DMS53 (cell line): ENCODE measurements at places on chromosomes 1 and 21.

GRCh38 chr1:17721444-17721843 is 33.7 kb upstream of the ACTL8 start:
- no peak for DNase-seq

GRCh38 chr1:180609643-180610555 is 21.9 kb upstream of the XPR1 start:
- peak; percentile 14 for DNase-seq

DNA sequence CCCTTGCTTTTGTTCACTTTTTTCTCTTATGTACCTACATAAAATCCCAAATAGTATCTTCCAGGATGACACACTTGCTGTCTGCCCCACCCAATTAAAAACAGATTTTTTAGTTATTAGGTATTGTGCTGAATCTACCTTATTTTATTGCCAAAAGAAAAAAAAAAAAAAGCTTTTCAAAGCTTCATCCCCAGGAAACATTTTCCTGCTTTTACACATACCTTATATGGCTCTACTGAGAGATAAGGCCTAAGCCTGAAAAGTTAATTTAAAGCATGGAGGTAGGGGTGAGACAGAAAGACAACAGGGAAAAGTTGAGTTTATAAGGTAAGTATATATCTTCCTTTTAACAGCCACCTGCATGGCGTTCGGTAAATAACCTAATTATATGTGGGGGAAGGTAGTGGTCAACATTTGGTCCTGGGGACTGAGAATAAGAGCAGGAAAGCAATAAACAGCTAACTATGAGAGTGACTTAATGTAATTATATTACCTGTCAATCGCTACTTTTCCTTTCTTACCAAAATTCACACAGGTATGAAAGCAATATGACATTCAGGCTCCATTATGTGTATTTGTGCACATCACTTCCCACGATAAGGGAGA is 54.6 kb upstream of the BOLA1 start:
- DNase-seq = no peak

GRCh38 chr1:82807563-82807962 is 1006.8 kb downstream of the ADGRL2 start:
- no peak for DNase-seq

DNA sequence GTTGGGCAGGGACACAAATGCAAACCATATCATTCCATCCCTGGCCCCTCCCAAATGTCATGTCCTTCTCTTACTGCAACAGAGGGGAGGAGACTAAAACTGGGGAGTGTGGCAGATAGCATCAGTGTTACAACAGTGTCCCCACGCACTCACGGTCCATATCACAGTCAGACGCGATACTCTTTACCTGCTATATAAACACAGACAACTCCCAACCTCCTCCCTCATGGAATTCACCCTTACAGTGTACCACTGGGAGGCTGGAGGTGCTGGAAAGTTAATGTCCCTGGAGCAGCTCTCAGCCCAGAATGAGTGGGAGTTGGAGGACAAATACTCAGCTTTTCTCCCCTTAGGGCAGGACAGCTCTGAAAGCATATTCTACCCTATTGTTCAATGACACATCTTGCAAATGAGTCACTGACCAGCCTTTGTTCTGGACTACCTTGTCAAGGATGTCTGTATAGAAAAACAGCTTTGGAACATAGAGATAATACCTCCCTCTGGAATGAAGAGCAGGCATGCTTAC is 445.9 kb downstream of the SETD4 start:
- peak; percentile 28 for DNase-seq

- DNase-seq = no peak
Measured at GRCh38 chr1:181809991-181810545, 251.4 kb downstream of the ZNF648 start.

- no peak for DNase-seq
Measured at GRCh38 chr1:173009597-173009996, 41.1 kb downstream of the TNFSF18 start.

DNA sequence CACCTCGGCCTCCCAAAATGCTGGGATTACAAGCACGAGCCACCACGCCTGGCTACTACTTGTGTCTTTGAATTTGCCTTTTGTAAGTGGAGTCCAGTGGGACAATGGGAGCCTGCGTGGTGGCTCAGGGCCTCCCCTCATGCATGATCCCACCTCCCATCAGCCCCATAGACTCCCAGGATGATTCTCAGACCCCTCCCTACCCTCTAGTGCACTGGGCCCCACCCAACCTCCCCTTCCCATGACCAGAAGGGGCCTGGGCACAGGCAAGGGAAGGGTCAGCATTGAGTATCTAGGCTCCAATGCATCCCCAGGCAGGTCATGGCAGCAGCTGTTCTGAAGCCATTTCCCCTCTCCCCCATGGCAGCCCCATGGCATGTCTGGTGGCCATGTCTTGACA is 18.7 kb downstream of the NEK2 start:
- DNase-seq = no peak

GRCh38 chr1:15952317-15953258 is 23.3 kb downstream of the ZBTB17 start:
- no peak for DNase-seq

- DNase-seq = no peak
Measured at GRCh38 chr1:217769768-217770167, 138.6 kb downstream of the SPATA17 start.

- no peak for DNase-seq
Measured at GRCh38 chr1:177869586-177869985, 100.3 kb downstream of the SEC16B start.

DNA sequence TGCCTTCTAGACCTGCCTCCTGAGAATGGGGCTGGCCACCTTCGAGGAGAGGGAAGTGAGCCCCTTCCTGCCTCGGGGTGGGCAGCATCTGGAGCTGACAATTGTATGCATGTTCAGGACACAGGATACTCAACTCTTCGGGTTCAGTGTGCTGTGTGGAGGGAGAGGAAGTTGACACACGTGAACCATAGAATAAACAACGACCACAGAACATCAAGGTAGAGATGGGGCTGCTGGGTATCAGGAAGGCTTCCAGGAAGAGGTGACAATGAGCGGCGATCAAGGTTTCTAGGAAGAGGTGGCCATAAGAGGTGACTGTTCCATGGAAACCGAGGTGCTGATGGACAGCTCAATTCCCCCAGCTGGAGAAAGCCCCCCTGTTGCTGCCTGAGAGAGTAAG is 22.0 kb downstream of the UBIAD1 start:
- no peak for DNase-seq

GRCh38 chr1:108512239-108513043 is 47.5 kb upstream of the EEIG2 start:
- DNase-seq = peak; percentile 66

DNA sequence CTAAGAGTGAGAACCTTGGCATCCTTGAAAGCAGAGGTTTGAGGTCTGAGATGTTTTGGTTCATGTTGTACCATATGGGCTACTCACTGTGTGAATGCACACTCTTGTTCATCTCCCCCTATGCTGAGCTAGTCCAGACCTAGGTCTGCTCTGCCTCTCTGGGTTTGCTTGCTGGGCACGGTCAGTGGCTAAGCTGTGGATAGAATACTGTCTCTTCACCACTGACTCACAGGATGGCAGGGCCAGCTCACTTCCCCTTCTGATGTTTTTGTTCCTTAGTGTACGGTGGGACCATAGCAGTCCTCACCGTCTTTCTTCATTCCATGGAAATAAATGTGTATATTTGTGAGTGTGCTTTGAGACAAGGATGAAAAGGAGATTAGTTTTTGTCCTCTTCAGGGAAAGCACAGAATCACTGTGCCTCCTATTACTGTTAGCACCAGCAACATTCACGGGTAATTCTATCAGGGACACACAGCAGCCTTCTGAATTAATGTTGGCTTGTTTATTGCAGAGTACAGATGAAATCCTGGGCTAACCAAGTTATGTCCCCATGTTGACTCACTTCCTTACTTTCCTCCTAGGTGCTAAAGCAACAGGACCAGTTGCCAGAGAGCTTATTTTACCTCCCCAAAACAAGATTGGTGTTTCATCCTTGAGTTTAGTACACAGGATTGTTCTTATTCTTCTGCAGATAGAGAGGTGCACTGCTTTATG is 56.9 kb upstream of the IVNS1ABP start:
- no peak for DNase-seq

- peak; percentile 91 for DNase-seq
Measured at GRCh38 chr1:205920159-205920558, 23.1 kb downstream of the SLC26A9 start.

DNA sequence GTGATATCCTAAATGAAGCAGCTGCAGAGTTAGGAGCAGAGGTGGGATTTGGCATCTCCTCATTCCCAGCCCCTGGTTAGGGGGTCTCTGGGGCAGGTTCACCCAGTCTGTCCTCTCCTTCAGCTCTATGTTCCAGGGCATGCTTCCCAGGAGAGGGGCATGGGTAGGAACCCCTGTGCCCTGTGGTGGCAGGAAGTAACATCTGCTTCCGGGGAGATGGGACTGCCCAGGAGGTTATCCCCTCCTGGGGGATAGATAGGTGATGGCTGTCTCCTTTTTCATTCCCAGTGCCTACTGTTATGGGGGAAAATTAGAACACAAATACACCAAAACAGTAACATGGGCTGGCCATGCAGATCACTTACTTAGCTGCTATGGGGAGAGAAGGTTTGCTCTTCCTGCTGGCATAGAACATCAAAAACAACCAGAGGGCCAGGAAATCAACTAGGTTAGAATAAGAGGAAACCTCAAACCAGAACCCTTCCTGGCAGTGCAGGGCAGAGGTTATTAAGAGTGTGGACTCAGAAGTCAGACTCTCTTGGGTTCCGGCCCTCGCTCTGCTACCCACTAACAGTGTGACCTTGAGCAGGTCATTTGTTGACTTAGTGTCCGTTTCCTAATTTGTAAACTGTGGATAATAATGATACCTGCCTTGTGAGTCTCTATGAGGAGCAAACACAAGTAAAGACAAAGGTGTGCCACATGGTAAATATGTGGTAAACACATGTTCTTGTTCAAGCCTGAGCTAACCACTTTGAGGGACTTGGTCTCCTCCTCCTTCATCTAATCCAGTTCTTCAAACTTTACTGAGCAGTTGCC is 157.8 kb upstream of the JUN start:
- DNase-seq = no peak

DNA sequence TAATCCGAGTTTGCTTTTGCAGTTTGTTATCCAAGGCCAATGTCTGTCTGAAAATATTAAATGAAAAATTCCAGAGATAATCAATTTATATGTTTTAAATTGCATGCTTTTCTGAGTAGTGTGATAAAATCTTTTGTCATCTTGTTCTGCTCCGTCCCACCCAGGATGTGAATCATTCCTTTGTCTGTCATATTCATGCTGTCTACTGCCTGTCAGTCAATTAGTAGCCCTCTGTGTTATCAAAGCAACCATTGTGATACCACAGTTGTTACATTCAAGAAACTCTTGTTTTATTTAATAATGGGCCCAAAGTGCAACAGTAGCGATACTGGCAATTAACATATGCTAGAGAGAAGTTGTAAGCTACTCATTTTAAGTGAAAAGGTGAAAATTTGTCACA is 819.3 kb downstream of the BRINP3 start:
- DNase-seq = peak; percentile 24

- DNase-seq = peak; percentile 36
Measured at GRCh38 chr1:94729267-94729666, 90.9 kb upstream of the SLC44A3 start.

DNA sequence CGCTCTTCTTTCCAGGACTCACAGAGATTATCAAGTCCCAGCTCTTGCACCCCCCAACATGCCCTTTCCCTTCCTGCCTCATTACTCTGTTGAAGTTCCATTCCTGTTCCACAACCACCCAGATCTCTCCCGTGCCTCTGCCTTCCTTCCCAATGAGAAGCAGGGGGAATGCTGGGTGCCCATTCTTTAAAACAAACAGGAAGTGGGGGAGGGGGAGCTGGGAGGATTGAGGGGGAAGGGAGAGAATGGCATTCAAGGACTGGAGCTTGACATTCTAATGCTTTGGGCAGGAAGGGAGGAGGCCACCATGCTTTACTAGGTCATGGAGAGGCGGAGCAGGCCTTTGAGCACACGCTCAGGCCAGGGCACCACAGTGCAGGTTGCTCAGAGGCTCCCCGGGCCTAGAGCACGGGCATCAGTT is 150.3 kb upstream of the IRF2BP2 start:
- peak; percentile 33 for DNase-seq

- no peak for DNase-seq
Measured at GRCh38 chr1:228465571-228466146, 21.5 kb upstream of the RNF187 start.
